GM23338 (cell line): ENCODE measurements at places on chromosomes 13 and 19. TPM values are rescaled to one million over a fixed set of nuclear protein-coding genes. Genes with fewer than 3 reads are reported as not detected.

The EML2 gene
- 7.1 and 8.0 TPM in 2 replicates for polyA plus RNA-seq

- peak; percentile 51 for DNase-seq
These were observed 533 bp downstream of the LRCH1 start for GRCh38 chr13:46553521-46553885.

DNA sequence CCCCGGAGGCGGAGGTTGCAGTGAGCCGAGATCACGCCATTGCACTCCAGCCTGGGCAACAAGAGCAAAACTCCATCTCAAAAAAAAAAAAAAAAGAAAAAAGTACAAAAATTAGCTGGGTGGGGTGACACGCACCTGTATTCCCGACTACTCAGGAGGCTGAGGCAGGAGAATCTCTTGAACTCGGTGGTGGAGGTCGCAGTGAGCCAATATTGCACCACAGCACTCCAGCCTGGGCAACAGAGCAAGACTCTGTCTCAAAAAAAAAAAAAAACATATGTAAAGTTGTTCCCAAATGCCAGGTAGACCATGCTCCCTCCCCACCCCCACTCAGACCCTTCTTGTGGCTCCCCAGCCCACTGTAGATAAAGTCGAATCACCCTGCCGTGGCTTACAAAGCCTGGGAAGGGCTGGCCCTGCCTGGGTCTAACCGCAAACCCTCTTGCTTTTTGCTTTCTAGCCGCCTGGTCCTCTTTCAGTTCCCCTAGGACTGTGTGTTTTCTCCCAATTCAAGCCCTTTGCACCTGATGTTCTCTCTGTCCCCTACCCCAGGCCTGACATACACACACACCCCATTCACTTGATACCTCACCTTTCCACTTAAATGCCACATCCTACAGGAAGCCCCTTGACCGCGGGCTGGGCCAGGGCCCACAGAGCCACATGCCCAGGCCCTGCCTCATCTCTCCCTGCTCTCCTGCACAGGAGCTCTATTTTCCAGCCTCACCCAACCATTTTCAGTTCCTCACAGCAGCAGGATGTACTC lies 34.4 kb downstream of the MAP4K1 start:
- DNase-seq, result no peak

The MISP gene
- 0.27 and 0.40 TPM in 2 replicates for polyA plus RNA-seq

DNA sequence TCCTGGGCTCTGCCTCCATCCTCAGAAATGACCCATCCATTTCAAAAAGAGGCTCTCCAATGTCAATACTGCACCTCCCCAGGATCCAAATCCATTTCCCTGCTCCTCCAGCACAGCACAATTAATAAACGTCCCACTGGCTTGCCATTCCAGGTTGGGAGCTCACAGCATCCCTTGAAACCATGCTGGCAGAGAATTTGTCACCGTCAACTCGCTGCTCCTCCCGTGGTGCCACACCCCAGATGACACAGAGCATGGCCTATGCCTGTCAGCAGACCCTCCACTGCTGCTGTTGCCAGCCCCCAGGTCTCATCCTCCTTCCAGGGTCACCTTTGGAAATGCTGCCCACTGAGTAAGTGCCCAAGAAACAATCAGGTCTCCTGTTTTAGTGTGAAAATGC lies 53.0 kb upstream of the UQCRFS1 start:
- no peak for DNase-seq

- DNase-seq, result no peak
These were observed 6.1 kb downstream of the RPS9 start for GRCh38 chr19:54206831-54207177.

DNA sequence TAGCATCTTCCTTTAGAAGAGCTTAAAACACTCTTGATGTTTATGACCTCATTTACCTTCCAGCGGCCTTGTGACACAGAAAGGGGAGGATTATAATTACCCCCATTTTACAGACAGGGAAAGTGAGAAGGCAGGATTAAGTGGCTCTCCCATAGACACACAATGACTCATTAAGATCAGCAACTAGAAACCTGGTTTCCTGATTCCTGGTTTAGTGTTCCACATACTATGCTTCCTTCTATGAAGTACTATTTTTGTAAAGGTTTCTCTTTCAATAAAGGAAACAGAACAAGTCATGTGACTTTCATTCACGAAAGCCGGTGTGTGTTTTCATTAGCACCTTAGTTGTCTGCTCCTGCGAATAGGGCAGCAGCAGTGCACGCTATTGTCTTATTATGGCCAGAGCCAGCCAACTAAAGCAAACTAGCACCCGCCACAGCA lies 8.3 kb downstream of the IRS2 start:
- no peak for DNase-seq

GRCh38 chr13:41579881-41580280 lies 122.5 kb downstream of the RGCC start:
- no peak for DNase-seq

The RINL gene
- polyA plus RNA-seq, result 19.4 and 21.4 TPM in 2 replicates

The FCAR gene
- not detected in 2 replicates for polyA plus RNA-seq

DNA sequence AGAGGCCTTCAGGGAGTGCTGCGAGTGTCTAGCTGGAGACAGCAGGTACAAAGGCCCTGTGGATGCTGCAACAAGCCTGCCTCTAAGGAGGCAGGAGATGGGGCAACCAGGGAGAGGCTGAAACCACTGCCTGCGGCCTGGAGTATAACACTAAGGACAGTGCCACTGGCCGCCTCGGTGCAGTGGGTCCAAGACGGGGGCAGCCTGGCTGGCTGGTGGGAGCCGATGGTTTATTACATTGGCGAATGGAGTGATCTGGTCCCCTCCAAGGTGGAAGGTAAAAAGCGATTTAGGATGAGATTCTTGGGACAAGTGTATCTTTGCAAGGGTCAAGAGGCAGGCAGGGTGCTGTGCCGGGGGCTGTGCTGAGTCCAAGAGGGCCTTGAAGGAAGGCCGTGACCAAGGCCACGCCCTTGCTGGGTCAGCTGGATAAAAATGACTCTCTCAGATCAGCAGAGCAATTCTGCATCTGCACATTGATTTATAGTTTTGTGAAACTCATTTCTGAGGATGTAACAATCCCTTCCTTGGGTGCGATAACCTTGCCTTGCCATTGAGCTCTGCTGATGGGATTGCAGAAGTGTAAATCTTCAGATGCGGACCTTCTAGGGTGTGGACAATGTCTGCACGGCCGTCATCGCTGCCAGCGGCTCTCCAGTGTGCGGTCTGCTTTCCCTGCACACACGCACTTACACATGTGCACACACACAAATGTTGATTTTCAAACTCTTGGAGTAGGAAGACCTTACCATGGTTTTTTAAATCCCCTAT lies 6.0 kb downstream of the TMEM255B start:
- DNase-seq, result no peak

The RNF17 gene
- polyA plus RNA-seq, result 0.16 TPM in 1 of 2 replicates, not detected in the other

- no peak for DNase-seq
These were observed 135.9 kb upstream of the SGCG start for GRCh38 chr13:23044906-23045305.

DNA sequence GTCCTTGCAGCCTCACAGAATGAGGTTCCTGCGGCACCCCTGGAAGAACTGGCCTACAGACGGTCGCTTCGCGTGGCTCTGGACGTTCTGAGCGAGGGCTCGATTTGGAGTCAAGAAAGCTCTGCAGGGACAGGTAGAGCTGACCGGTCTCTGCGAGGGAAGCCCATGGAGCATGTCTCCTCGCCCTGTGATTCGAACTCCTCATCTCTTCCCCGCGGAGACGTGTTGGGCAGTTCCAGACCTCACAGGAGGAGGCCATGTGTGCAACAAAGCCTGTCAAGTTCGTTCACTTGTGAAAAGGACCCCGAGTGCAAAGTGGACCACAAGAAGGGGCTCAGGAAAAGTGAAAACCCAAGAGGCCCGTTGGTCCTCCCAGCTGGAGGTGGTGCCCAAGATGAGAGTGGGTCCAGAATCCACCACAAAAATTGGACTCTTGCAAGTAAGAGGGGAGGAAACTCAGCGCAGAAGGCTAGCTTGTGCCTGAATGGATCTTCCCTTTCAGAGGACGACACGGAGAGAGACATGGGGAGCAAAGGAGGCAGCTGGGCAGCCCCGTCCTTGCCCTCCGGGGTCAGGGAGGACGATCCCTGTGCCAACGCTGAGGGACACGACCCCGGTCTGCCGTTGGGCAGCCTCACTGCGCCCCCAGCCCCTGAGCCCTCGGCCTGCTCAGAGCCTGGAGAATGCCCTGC lies 23.4 kb upstream of the NDUFS7 start:
- DNase-seq, result no peak

The ATP4A gene
- 0.61 and 1.0 TPM in 2 replicates for polyA plus RNA-seq

The YJU2 gene
- 27.6 and 28.8 TPM in 2 replicates for polyA plus RNA-seq

The ZNF497 gene
- polyA plus RNA-seq, result 0.44 and 0.61 TPM in 2 replicates

DNA sequence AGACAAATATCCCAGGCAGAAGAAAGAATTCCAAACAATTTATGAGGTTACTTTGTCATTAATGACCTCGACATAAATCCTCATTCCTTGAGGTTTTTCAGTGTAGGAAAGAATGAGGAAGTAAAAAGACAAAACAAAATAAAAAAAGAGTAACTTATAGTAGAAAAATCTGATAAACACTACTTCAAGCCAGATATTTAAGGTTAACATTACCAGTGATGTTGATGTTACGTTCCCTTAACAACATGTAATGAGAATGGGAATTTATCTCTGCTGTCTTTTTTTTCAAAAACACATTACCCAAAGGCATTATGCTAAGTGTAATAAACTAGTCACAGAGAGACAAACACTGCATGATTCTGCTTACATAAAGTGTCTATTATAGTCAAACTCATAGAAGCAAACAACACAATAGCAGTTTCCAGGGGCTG lies 935.1 kb downstream of the SLITRK1 start:
- no peak for DNase-seq

The LIPE gene
- 4.3 and 5.8 TPM in 2 replicates for polyA plus RNA-seq

The ZNF229 gene
- 2.6 and 3.4 TPM in 2 replicates for polyA plus RNA-seq

GRCh38 chr13:34003656-34004055 lies 185.7 kb downstream of the RFC3 start:
- no peak for DNase-seq

- DNase-seq, result no peak
These were observed 28.2 kb downstream of the ELL start for GRCh38 chr19:18493440-18494266.

DNA sequence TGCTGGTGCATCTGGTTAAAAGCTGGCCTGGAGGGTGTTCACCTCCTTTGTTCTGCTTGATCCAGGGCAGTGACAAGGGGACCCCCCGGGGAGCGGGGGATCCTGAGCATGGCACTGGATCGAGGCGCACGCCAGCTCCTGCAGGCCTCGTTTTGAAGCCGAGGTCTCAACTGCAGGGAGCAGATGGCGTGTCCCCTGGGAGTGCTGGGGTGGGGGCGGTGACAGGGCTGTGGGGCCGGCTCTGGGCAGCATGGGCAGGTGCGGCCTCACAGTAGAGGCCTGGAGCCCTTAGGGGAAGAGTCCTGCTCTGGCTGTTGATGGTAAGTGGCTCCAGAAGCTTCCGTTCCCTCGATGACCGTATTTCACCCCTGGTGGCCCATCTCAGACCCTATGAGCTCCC lies 51.8 kb downstream of the CRTC1 start:
- DNase-seq, result no peak

GRCh38 chr19:35497406-35497805 lies 7.1 kb upstream of the KRTDAP start:
- no peak for DNase-seq

- DNase-seq, result no peak
These were observed 2.3 kb downstream of the MAP3K10 start for GRCh38 chr19:40193587-40193849.

DNA sequence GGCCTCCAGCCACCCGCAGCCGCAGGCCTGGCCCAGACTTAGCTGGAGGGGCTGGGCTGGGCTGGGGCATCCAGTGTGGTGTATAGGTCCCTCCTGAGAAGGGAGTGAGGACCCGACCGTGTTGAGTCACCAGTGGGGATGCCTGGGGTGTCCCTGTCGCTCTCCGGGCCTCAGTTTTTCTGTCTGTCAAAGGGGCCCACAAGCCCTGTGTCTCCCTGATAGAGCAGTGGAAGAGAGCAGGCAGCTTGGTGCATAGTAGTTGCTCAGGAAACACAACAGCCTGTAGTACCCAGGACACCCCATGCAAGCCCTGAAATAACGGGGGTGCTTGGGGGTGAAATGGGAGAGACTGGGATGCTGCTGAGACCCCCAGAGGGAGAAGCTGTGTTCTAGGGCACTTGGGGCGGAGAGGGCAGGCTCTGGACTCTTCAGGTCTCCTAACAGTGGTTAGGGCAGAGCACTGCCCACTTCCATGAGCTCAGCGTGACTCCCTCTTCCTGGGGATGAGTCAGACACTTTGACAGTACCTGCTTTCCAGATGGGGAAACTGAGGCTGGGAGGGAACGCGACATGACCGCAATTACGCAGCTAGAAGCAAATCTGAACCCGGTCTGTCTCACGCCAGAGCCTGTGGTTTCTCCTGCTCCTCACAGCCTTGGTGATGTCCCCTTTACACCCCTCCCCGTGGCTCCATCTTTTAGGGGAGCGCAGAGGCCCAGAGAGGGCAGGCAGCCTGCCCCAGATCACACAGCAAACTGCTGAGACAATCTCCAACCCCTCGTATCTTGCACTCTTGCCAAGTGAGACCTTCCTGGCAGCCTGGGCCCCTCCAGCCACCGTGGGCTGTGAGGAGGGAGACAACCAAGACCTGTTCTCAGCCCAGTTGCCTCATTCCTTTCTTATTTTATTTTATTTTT lies 692 bp downstream of the SULT2B1 start:
- DNase-seq, result no peak

The ZNF665 gene
- 1.9 and 3.1 TPM in 2 replicates for polyA plus RNA-seq

DNA sequence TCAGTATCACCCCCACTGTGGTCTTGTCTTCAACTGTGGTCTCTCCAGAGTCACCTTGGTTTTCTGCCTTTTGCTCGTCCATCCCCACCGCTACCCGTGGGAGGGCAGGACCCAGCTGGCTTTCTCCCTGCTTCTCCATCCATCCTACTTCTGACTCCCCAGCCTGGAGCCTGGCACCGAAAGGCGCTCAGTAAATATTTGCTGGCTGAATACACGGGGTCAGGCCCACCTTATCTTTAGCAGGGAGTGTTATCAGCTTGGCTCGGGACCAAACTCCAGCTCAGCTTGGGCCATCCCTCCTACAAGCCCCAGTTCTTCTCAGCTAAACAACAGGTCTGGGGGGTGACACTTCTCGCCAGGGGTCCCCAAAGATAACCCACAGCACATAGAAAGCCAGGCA lies 62.0 kb upstream of the KLF2 start:
- DNase-seq, result no peak

GRCh38 chr19:9295411-9295849 lies 14.2 kb downstream of the ZNF699 start:
- peak; percentile 30 for DNase-seq

GRCh38 chr13:35953537-35954206 lies 177.5 kb downstream of the DCLK1 start:
- peak; percentile 92 for DNase-seq

DNA sequence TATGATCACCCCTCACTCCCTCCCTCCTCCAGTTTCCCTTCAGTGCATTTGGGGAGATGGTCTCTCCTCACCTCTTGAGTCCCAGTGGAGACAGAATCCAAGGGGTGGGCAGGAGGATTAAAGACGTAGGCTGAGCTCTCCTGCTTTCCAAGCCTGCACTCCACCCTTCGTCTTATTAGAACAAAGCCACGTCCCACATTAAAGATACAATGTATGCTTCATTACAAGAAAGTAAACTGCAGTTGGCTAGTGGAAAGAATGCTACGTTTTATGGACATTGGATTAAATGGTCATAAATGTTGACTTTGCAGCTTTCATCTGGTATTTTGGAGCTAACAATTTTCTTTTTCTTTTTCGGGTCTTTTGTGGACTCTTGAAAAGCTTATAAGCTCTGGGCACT lies 1.5 kb upstream of the KLK11 start:
- no peak for DNase-seq

The PLPP2 gene
- 52.9 and 58.3 TPM in 2 replicates for polyA plus RNA-seq
